ENCODE measurements at places on chromosomes 7 and 10. TPM values are rescaled to one million over a fixed set of nuclear protein-coding genes. Genes with fewer than 3 reads are reported as not detected.

DNA sequence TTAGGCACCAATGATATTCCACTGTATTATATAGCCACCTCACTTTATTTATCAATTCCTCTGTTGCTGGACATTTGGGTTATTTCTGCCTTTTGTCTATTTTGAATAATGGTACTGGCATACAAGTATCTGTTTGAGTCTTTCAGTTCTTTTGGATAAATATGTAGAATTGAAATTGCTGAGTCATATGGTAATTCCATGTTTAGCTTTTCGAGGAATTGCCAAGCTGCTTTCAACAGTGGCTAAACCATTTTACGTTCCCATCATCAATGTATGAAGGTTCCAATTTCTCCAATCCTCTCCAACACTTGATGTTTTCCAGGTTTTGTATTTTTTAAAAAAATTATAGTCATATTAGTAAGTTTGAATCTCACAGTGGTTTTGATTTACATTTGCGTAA, 42.3 kb downstream of the JMJD1C start:
- DNase-seq: no peak

- DNase-seq: no peak
Measured at GRCh38 chr7:116984917-116985316, 31.6 kb downstream of the ST7 start.

Gene GARIN1A
- 2.4 TPM for polyA plus RNA-seq

DNA sequence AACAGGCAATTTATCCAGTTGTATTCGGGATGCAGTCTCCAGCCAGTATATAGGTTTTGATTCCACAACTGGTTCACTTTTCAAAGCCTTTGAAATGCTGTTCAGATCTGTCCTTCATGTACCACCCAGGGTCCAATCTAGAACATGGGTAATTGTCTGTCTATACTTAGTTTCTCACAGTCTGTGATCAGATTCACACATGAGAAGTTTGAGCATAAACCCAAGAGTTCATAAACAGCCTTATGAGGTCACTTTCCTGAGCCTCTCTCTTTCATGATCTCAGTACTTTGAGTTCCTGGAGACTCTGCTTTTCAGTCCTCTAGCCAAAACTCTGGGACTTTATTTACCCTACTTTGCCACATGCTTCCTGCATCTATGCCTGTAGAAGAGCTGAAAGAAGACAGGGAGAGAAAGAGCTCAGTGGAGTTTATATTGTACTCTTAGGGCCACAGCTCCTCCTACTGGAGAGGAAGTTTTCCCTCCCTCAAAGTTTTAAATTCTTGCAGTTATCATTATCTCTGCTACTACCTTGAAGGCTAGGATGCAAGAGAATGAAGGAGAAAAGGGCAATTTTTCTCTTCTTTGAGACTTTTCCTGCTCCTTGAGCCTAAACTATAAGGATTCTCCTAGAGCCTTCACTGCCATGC, 172.0 kb downstream of the ZEB1 start:
- DNase-seq: no peak

DNA sequence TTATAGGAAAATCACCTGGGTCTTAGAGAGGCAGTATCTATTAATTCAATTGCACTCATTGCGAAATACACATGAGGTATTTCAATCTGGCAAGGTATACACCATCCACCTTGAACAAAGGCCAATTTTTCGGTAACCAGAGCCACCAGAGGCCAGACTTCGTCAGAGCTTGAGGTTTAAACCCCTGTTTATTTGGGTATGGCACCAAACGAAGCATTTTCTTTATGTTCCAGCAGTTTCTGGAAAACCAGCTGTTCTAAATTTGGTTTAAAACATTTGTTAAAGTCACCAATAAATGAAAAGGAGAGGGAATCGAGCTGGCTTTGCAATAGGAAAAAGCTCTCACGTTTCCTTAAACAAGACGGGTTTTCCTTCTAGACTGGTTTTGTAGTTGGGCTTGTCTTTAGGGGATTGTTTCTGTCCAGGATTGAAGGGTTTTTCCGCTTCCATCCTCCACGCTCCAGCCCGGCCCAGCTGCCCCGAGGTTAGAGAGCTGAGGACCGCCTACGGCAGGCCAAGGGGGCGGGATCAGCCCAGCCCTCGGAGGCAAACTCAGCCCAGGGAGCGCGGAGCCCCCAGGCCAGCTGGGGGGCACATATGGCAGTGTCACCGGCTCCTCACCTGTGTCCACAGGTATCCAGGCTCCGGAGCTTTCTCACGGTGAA, 539.4 kb upstream of the MGMT start:
- DNase-seq: no peak

Gene MYL10
- 0.76 TPM for polyA plus RNA-seq

GRCh38 chr7:92375013-92375412, 72.3 kb upstream of the GATAD1 start:
- no peak for DNase-seq

GRCh38 chr7:69263550-69263949, 334.7 kb upstream of the AUTS2 start:
- no peak for DNase-seq
